ENCODE measurements at places on chromosomes 16 and 17.

DNA sequence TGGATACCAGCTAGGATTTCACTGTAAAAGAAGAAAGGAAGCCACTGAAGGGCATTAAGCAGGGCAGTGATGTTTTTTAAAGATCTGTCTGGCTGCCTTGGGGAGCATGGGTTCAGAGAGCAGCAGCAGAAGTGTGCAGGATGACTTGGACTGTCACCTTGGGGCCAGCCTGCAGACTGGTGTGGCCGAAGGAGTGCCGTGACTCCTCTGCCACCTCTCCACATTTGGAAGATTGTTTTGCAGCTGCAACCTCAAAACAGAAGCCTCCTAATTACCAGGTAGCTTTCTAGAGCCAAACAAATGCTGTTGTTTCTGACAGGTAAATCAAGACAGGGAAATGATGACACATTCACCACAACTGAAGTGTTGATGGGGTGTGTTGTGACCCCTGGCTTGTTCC lies 681.4 kb downstream of the WWOX start:
- no peak for DNase-seq

DNA sequence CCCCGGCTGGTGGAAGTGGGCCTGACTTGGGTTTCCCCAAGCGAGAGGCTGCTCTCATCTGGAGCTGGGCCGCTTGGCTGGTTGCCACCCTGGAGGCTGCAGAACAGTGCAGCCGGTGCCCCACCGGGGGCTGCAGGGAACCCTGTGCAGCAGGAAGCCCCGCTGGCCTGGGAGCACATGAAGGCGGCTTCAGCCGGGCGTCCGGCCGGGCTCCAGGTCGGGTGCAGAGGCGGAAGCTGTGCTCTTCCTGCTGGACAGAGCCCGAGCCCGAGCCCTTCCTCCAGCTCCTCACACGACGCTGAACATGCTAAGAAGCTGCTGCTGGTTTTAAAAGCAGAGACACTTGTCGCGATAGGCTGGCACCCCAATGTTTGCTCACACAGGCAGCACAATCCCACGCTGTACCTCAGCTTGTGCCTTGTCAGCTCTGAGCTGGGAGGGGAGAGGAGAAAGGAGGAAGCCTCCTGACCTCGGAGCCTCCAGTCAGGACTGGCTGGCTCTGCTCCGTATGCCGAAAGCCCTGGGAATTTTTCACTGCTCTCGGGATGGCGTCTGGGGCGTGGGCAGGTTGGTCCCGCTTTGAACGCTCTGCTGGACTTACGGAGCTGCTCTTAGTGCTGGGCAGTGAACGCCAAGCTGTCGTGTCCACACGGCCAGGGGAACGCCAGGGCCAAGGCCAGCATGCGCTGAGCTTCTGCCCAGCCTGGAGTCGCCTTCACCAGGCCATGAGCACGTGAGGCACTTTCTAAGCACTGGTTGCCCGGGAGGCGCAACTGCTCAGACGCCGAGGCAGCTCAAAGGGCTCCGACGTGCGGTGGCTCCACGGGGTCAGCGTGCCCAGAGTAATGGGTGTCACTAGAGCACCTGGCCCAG lies 8.8 kb downstream of the CDK5R1 start:
- no peak for DNase-seq

DNA sequence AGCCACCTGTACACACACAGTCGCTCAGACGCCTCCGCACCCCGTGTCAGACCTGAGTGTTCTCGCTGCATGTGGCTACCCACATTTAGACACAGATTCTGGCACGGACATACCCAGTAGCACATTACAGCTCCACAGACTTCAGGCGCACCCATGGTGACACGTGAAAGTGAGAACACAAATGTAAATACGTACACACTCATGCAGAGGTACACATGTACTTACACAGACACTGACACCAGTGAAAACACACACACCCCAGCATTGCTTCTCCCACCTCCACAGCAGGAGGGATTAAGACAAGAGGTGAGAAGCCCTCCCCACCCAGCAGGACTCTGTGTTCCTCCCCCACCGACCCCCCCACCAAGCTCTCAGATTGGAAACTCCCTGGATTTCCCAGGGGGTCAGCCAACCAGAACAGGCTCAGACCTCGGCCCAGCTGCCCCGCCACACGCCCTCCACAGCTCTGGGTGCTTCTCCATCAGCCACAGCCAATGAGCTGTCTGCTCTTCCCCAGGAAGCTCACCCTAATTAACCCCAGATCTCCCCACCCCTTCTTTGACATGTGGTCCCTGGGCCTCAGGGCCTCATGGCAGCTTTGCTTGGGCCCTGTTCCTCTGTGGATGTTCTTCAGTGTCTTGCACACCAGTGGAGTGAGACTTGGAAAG lies 5.3 kb upstream of the FOXN1 start:
- no peak for DNase-seq

GRCh38 chr16:30559690-30560089 lies 1.5 kb upstream of the ZNF764 start:
- DNase-seq = no peak

GRCh38 chr17:74566132-74566753 lies 1.1 kb downstream of the CD300H start:
- no peak for DNase-seq

DNA sequence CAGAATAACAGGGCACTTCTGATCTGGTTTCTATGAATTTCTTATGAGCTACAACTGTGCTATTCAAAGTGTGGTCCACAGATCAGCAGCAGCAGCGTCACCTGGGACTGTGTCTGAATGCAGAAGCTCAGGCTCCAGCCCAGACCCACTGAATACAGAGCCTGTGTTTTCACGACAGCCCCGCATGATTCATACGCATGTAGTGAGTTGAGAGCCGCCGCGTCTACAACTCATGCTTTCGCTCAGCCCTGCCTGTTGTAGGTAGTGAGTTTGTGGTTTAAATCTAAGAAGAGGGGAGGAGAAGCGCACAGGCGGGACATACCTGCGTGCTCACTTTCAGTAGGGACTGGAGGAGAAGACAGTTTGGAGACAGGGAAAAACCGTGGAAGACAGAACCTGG lies 28.5 kb upstream of the ELAC2 start:
- no peak for DNase-seq

DNA sequence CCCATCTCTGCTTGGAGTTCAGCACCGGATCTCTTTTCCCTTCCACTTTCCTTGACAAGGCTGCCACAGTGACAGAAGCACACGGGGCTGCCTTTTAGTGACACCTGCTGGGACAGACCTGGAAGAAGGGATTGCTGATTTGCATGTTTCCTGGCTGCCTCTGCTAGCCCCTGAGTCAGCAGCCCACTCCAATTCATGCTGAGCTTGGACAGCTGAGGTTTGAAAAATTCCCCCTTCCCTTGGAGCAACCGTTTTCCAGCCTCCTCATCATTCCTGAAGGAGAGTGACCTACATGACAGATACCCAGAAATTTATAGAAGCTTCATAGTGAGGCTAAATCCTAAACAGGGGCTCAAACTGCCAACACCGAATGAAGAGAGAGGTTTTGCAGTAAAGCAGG lies 18.8 kb upstream of the RBL2 start:
- no peak for DNase-seq

DNA sequence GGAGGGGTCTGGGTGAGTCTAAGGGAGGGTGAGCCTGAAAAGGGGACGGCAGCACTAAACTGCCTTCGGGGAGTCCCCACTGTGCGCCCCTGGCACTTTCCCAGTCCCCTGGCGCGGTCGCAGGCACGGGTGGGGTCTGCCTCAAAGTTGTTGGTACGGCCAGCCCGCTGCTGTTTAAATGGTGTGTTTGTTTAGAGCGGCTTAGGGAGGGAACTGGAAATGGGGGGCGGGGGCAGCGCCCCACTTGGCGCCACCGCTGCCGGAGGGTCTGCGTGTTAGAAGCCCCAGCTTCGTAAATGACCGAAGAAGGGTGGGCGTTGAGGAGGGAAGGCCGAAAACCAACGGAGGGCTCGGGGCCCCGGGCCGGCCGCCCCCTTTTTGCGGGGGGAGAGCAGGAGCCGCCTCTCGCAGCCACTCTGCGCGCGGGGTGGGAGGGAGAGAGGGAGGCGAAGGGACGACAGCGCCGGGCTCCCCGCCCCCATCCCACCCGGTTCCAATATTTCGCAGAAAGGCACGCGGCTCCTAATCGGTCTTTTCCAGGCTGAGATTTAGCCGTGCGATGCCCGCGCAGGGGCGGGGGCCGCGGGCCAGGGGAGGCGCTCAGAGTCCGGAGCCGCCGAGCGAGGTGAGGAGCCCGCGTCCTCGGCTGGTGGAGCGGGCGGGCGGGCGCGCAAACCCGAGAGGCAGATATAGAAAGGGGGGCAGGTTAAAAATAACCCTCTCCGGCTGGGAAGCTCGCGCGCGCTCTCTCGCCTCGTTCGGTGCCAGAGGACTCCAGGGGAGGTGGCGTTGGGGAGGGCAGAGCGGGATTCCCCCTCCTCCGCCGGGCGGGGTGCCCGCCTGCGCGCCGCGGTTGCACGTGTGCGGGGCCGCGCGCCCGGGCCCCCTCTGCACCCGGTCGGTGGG lies 54.9 kb downstream of the SREBF1 start:
- peak; percentile 90 for DNase-seq

DNA sequence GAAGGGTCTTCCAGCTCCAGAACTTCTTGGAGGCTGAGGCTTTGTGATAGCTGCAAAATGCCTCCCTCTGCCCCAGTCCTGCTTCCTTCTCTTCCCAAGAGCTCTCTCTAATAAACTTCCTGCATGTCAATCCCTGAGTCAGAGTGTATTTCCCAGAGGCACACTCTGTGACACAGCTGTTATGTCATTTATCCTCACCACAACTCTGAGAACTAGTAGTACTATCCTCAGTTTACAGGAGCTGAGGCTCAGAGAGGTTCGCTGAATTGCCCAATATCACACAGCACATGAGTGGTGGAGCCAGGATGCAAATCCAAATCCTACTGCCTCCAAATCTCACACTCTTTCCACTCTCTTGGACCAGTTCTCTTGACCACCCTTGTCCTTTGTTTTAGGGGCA lies 20.0 kb downstream of the UNC45B start:
- no peak for DNase-seq

- no peak for DNase-seq
Measured at GRCh38 chr17:80621997-80622357, 77.3 kb downstream of the RPTOR start.

DNA sequence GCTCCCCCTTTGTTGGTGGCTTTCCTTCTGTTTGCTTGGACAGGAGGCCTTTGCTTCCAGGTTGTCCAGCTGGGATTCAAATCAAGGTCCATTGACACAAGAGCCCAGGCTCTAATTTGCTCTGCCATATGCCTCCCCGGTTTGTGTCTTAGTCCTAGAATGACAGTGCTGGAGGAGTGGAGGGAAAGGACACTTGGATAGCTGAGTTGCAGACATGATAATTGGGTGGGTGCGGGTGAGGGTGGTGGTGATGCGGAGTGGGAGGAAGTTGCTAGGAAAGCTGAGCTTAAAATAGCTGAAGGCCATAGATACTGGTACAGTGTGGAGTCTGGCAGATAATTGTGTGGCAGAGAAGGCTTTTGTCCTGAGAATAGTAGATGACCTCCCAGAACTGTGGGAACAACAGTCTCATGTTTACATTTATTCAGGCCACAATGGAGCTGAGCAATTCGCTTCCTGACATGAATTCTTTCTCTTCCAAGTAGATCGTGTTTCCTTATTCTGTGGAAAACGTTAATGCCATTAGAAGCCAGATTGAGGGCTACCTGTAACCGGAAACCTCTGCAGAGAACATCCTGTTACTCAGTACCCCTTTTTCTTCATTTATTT lies 23.8 kb downstream of the SEC14L1 start:
- DNase-seq = no peak

DNA sequence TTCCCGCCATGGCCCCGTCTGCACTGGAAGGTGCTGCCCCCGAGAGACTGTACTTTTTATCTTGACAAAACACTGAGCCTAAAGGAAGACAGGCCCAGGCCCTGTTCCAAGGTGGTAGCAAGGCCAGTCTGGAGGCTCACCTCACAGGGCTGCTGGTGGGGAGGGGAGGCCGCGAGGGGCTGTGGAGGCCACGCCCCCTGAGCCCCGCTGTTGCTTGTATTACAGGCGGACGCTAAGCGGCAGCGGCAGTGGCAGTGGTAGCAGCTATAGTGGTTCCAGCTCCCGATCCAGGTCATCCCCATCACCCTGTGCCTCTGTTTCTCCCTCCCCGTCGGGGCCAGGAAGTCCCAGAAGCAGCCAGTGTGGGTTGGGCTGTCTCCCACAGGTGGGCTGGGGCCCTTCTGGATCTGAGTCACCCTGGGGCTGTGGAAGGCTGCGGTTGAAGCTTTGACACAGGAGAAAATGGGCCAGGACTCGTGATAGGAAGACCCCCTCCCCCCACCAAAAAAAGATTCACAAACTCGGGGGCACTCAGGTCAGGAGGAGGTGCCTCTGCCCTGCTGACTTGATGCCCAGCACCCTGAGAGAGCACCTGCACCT lies 13.3 kb upstream of the IL17C start:
- no peak for DNase-seq

DNA sequence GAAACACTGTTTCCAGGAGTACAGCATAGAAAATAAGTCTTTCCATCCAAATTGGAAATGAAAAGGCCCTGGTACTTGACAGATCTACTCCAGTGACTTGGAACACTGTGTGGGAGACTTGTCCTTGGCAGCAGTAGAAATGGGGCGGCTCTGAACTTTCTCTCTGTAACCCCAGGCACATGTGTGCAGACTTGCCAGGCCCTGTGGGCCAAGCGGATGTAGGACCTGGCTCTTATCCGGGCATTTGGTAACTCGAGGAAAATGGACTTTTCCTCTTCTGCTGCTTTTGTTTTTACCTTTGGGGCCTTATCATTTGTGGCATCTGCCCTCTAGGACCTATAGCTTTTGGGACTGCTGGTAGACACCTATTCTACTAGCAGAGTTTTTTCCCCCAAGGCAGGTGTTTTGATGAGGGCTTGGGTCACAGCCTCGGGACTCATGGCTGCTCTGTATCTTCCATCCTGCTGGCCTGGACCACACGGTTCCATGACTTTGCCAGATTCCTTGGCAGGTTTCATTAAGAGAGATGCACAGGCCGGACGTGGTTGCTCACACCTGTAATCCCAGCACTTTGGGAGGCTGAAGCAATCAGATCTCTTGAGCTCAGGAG lies 43.5 kb downstream of the SMPD3 start:
- no peak for DNase-seq

GRCh38 chr16:46658925-46659324 lies 30.1 kb downstream of the VPS35 start:
- no peak for DNase-seq

DNA sequence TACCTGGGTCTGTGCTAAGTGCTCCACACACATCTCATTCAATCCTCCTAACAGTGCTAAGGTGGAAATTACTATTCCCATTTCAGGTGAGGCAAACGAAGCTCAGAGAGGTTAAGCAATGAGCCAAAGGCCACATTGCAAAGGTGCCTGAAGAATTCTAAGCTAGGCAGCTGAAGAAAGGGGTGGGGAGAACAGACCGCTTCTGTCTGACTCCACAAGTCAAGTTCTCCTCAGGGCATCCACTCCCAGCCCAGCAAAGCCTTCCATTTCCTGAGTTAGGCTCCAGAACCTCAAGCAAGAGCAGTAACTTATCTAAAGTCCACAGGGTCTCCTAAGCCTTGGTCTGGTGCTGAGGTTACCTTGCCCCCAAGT lies 27.0 kb upstream of the MRPS23 start:
- DNase-seq = no peak

All from dorsolateral prefrontal cortex (tissue), 122 donors.